ENCODE measurements at places on chromosomes 13 and 19. TPM values are rescaled to one million over a fixed set of nuclear protein-coding genes. Genes with fewer than 3 reads are reported as not detected.

APOC1 gene
- 6.5 TPM for total RNA-seq

C19orf81 gene
- total RNA-seq = 4.6 TPM

CATSPERD gene
- not detected for total RNA-seq

ZNF442 gene
- 1.8 TPM for total RNA-seq

SNRPA gene
- 30.7 TPM for total RNA-seq

HIPK4 gene
- total RNA-seq = 1.0 TPM

NKPD1 gene
- total RNA-seq = 0.16 TPM

PRRG2 gene
- total RNA-seq = 2.3 TPM

SULT2A1 gene
- not detected for total RNA-seq

PCSK4 gene
- total RNA-seq = 1.0 TPM

SYT3 gene
- 0.59 TPM for total RNA-seq

KLF1 gene
- not detected for total RNA-seq

SH2D3A gene
- not detected for total RNA-seq

DNAJC15 gene
- total RNA-seq = 14.0 TPM

ELANE gene
- 0.67 TPM for total RNA-seq

ZNF554 gene
- 3.5 TPM for total RNA-seq

NALCN gene
- total RNA-seq = 21.1 TPM

NOTCH3 gene
- 16.8 TPM for total RNA-seq

ATXN8OS gene
- not detected for total RNA-seq

ATCAY gene
- not detected for total RNA-seq

ATP4A gene
- not detected for total RNA-seq

FFAR3 gene
- total RNA-seq = not detected

PRSS57 gene
- total RNA-seq = not detected

ATP8A2 gene
- 0.19 TPM for total RNA-seq

FPR1 gene
- 4.4 TPM for total RNA-seq

VSTM1 gene
- total RNA-seq = not detected

DACH1 gene
- 1.6 TPM for total RNA-seq

SPRYD7 gene
- total RNA-seq = 9.3 TPM

SGTA gene
- total RNA-seq = 60.9 TPM

GPC5 gene
- total RNA-seq = 0.83 TPM

AP1M2 gene
- total RNA-seq = not detected

SBNO2 gene
- 17.7 TPM for total RNA-seq

PSG7 gene
- not detected for total RNA-seq

PLD3 gene
- 315 TPM for total RNA-seq

SLITRK1 gene
- not detected for total RNA-seq

SYT5 gene
- 0.08 TPM for total RNA-seq

CYP2A6 gene
- total RNA-seq = not detected

N4BP2L1 gene
- 5.7 TPM for total RNA-seq

FBXO17 gene
- 13.1 TPM for total RNA-seq

ZNF211 gene
- total RNA-seq = 8.8 TPM

FBN3 gene
- total RNA-seq = not detected

TPM4 gene
- total RNA-seq = 163 TPM

LRRC63 gene
- total RNA-seq = not detected

ATP8B3 gene
- 0.74 TPM for total RNA-seq

RASGRP4 gene
- 1.1 TPM for total RNA-seq

RELB gene
- total RNA-seq = 3.1 TPM

RASAL3 gene
- 1.7 TPM for total RNA-seq

KLK13 gene
- not detected for total RNA-seq

ABHD13 gene
- 5.9 TPM for total RNA-seq

CEACAM19 gene
- 2.3 TPM for total RNA-seq

GPR32 gene
- not detected for total RNA-seq

FOXA3 gene
- total RNA-seq = not detected

HSPB6 gene
- total RNA-seq = 104 TPM

HCST gene
- not detected for total RNA-seq

CDKN2D gene
- total RNA-seq = 4.4 TPM

ZNF345 gene
- total RNA-seq = 0.98 TPM

OR7C1 gene
- not detected for total RNA-seq

ZSCAN4 gene
- total RNA-seq = not detected

NRTN gene
- total RNA-seq = 20.9 TPM

All from right atrium auricular region (tissue), 2 donors.